ENCODE measurements at places on chromosomes 1 and 21.

DNA sequence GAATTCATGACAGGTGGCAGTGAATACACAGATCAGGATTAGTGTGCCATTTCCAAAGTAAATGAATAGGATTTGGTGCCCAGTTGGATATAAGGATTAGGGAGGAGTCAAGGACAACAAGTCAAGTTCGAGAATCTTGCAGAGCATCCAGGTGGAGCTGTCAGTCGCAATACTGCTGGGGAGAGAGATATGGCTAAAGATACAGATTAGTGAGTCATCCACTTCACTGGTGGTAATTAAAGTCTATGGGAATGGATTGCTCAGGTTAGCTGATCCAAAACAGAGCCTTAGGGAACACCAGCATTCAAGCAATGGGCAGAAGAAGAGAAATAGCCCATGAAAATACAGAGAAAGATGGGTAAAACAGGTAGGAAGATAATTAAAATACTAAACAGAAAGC, 26.8 kb downstream of the BCAS2 start:
- DNase-seq, result no peak

DNA sequence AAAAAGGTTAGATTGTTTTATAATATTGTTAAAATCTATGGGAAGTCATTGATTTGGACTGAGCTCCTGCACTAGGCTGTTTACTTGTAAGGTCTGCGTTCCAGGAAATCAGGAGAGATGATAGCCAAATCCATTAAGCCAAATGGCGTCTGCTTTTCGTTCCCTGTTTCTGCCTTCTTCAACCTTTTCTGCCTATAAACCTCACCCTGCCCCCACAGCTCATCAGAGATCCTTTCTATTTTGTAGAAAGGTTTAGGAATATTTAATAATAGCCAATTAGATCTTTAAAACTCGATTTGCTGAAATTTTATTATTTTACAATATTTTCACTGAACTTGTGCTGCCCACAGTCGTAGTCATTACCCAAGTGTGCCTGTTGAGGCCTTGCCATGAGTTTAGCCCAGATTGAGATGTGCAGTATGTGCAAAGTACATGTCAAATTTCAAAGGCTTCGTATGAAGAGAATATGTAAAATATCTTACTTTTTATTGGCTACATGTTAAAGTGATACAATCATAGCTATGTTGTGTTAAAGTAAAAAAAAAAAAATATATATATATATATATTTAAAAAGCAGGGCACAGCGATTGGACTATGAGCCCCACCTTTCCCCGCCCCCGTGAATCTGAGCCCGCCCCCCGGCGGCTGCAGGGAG, 444 bp upstream of the IARS2 start:
- DNase-seq, result no peak

- DNase-seq, result no peak
Measured at GRCh38 chr1:55015123-55015522, 16.4 kb downstream of the BSND start.

- DNase-seq, result no peak
Measured at GRCh38 chr1:168637350-168637991, 61.1 kb downstream of the XCL1 start.

DNA sequence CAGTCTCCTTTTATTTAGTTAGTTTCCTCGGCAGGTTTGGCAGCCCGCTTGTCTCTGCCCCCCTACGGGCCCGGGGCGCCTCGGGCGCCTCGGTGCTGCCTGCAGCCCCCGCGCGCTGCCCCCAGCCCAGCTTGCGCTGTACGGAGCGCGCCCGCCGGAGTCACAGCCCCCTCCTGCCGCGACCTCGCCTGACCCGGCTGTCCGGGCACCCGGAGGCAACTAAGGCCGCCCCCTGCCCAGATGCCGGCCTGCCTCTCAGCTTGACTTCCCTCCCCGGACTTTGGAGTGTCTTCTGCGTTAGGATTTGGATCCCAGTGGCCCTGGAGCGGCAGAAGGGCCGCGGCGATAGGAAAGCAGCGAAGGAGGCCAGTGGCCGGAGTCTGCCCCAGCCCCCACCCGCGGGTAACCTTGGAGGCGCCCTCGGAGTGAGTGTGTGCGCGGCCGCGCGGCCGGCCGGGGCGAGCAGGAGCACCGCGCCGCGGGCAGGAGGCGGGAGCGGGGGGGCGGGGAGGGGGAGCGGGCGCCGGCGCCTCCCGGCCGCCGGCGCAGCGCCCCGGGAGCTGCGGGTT, 7.6 kb downstream of the CDKN2C start:
- DNase-seq, result peak; percentile 19

DNA sequence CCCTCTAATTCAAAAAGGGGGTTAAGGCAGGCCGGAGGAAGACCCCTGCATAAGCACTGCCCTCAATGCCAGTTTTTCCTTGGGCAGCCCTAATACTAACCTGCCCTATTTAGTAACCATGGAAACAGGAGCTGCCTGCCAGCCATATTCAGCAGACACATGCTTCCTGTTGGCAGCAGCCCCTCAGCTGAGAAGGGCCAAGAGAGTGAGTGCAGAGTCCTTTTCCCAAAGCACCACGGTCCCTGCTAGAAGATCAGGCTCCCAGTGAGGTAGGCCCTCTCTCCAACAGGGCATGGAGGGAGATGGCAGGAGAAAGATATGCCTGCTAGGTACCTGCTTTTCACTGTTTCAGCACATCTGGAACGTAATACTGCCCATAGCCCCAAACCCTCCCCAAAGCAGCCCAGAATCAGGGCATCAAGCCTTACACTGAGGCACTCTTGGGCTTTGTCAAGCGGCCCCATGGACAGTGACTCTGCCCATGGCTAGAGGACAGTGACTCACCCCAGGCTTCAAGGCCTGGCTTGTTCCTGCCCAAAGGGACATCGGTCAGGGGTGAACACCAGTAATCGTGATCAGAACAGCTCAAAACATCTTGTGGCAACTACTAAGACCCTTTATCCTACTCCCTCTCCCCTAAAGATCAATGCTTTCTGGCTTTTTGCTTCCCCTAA, 64.5 kb downstream of the BCAR3 start:
- no peak for DNase-seq

GRCh38 chr1:166272851-166273250, 106.0 kb upstream of the FAM78B start:
- DNase-seq, result no peak

DNA sequence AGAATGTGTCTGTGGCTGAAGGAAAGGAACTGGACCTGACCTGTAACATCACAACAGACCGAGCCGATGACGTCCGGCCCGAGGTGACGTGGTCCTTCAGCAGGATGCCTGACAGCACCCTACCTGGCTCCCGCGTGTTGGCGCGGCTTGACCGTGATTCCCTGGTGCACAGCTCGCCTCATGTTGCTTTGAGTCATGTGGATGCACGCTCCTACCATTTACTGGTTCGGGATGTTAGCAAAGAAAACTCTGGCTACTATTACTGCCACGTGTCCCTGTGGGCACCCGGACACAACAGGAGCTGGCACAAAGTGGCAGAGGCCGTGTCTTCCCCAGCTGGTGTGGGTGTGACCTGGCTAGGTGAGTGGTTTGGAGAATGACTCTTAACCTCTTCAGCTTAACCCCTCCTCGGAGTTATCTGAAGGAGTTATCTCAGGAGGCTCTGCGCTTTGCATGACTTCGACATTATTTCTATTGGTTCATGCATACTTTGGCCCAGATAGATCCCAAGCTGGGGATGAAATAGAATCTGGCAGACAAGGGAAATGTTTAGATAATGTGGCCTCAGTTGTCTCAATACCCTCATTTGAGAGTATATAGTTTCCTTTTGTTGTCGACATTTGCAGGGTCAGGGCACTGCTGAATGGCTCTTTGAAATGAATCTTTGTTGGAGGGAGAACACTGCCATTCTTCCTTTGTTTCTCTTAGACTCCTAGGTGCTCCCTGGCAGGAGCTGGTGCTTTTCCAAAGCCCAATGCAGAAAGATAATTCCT, 39.7 kb downstream of the PTGFRN start:
- no peak for DNase-seq

DNA sequence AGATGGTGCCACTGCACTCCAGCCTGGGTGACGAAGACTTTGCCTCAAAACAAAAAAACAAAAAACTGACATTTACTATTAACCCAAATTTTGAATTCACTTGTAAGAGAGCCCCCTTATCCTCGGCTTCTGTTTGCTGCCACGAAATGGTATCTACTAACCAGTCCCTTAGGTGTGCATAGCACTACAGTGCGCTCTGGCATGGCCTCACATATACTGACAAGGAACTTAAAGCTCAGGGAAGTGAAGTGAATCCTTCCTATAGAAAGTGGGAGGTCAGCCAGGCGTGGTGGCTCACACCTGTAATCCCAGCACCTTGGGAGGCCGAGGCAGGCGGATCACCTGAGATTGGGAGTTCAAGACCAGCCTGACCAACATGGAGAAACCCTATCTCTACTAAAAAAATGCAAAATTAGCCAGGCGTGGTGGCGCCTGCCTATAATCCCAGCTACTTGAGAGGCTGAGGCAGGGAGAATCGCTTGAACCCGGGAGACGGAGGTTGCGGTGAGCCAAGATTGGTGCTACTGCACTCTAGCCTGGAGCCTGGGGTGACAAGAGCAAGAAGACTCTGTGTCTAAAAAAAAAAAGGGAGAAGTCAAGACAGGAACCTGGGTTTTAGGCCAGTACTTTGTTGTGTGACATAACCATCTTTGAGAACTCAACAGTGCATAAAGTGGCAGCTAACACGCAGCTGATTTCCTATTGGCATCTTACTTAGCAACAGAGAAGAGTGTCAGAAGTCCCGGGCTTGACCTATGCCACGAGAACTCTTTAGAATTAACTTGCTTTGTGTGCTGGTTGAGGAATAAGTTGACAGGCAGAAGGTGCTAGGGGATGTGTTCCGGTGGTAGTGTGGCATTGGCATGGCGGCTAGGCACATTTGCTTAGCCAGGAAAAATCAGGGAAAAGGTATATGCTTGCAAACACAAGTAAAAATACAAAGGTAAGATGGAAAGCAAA, 16.8 kb downstream of the ERRFI1 start:
- no peak for DNase-seq

- no peak for DNase-seq
Measured at GRCh38 chr21:44896561-44897286, 23.2 kb upstream of the PTTG1IP start.

DNA sequence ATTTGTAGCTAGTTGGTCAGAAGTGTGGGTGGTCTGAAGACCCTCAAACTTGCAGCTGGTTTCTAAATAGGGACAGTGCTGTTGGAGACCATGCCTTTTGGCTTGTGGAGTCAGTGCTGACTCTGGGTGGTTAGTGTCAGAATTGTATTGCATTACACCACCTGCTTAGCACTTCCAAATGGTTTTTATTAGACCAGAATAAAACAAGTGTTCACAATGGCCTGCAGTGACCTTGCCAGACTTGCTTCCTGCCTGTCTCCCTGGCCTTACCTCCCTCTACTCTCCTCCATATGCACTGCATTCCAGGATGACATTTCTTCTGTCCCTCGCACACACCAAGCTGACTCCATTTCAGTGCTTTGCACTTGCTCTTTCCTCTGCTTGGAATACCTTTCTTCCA, 72.7 kb upstream of the CNIH3 start:
- DNase-seq, result no peak

DNA sequence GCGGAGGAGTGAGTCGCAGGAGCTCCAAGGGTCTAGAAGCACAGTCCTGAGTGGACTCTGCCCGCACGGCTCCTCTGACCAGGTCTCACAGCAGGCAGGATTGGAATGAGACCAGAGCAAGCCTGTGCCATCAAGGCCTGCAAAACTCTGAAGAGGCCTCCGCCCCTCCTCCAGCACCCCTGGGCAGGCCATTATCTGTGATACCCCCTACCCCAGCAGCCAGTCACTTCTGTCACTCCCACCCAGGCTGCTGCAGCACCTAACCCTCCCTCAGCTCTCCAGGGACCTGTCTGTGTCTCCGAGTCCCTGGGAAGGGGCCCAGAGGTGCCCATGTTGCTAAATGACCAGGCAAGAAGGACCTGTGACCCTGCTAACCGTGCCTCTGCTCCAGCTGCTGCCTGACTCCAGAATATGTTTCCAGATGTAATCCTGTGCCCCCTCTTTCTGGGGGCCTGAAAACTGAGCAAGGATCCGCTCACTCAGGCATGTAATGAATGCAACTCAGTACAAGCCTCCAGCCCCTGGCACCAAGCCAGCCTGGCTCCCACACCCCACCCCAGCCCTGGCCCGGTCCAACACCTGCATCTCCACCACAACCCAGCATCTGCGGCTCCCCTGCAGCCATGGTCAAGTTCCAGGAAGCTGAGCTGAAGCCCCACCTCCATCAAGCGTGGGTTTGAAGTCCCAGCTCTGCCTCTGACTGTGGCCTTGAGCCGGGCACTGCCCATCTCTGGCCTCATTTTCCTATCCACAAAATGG, 22.1 kb upstream of the COL16A1 start:
- DNase-seq, result no peak

DNA sequence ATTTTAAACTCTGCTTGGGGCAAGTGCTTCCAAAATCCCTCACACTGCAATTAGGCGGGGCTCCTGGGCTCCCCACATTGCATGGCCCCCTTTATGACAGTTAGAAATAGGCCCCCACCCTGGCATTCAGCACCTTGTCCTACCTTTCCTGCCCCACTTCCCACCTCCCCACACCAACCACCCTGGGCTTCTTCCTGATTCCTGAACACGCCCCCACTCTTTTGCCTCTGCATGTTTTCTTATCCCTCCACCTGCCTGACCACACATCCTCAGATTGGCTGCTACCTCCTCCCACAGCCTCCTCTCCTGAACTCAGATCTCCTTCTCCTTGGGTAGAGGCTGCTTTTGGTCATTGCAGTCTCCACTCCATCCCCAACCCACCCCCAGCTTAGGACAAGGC, 1.5 kb downstream of the MOB3C start:
- no peak for DNase-seq

Measured in activated naive CD4-positive, alpha-beta T cell treated with Interleukin-2 at 50 U/mL for 16 hours (primary cell).